Kasumi-1 (cell line): ENCODE measurements at places on chromosomes 7 and 10.
A peak's percentile ranks its signal among the peaks of the same experiment; 100 is the strongest.

GRCh38 chr7:101630591-101630990 is 1.5 kb upstream of the MYL10 start:
- DNase-seq, result peak; percentile 48

DNA sequence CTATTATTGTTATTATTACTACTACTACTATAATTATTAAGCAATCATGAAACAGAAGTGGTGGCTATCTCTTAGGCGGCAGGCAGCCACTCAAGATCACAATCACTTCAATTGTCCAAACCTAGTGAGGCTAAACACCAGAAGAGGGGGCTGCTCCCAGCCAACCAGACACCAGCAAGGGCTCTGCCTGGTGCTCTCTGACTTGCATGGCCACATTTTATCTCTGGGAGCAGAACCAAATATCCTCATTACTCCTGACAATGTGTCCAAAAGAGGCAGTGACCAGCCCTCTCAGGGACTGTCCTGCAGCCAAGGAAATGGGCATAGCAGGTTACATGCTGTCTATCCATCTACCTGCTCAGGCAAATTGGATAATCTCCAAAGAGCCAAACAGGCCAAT is 187.4 kb upstream of the PDE1C start:
- DNase-seq, result no peak

GRCh38 chr10:74910241-74910975 is 84.0 kb downstream of the KAT6B start:
- DNase-seq, result no peak

DNA sequence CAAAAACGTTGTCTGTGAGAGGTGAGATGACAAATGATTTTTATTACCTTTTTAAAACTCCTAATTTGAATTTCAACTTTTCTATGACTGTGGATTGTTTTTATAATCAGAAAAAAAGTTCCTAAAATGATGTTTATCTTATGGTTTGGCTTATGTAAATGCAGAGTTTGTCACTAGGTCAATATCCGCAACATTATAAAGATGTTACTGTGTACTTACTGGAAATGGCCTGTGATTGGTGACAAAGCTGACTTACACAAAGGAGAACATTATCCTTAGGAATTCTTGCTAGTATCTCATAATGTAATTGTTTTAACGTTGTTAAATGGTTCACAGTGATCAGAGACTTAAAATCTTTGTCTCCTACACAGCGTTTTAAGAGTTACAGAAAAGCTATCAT is 79.0 kb downstream of the SDK1 start:
- DNase-seq, result no peak

DNA sequence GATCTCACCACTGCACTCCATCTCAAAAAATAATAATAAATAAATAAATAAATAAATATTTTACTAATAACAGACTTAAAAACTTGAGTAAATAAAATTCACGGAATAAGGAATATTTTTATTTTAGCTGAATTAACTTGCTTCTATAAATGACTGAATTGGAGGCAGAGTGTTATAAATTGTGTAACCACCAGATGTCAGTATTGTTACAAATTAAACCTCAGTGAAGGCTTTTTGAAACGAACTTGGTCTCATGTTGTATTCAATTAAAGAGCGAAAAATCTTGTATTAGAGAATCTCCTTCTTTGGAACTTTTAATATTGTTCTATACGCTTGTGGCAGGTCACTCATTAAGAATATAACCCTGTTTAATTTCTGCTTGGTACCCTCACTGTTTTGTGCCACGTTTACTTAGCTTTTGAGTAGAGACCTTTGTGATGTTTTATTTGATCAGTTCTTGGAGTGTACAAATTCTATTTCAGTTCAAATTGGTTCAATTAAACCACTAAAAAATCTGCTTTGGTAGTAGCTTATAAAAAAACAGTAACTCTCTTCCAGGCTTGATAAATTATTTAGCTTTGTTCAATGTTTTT is 45.6 kb upstream of the SCIN start:
- peak; percentile 53 for DNase-seq

DNA sequence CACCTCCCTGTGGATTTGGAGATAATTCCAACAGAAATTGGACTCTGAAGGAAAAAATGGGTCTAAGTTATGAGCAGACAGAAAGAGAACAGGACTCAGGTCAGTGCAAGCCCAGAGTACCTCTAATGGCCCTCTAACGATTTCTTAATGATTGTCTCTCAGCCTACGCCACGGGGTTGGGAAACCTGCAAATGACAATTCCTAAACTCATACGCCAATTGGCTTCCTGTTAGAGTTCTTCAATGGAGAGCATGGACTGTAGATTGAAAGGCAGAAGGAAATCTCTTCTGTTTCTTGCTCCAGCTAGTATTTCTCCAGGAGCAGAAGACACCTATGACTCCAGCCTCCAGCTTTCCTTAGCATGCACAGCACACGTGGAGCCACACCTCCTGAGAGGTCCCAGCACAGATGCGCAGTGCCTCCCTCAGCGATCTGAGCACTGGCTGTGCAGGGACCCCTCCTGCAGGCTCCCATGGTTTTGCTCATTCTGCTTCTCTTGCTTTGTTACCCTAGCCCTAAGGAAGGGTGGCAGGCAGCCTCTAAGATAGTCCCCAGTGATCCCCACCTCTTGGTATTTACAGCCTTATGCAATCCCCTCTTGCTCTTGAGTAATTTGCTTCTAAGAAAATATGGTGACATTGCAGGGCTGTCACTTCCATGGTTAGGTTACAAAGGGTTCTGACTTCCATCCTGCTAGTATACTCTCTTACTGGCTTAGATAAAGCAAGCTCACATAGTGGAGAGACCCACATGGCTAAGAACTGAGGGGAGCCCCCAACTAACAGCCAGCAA is 30.1 kb downstream of the DENND11 start:
- DNase-seq, result no peak

DNA sequence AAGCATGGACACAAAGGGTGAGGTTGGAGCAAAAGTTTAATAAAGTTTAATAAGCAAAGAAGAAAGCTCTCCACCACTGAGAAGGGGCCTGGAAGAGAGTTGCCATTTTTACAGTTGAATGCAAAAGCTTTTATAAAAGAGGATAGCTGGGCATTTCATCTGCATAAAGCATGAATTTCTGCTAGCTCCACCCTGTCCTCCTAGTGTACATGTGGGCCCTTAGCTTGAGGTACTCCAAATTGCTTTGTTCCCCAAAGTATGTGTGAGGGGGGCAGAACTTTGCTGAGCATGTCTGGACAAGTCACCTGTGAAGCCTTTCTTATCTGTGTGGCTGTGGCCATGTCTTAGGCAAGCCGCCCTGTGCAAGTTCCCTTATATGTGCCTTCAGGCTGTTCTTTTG is 22.6 kb upstream of the CROT start:
- DNase-seq, result no peak

GRCh38 chr7:105831824-105832535 is 44.4 kb downstream of the ATXN7L1 start:
- no peak for DNase-seq

DNA sequence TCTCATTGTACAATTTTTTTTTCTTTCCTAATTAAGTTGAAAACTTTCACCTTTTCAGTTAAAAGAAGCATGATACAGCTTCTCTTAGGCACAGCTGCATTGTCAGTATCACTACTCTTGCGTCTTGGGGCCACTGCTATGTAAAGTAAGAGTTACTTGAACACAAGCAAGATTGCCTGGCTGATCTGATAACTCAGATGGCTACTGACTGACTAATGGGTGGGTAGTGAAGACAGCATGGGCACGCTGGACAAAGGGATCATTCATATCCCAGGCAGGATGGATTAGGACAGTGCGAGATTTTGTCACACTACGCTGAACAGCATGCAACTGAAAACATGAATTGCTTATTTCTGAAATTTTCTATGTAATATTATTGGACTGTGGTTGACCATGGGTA is 11.6 kb upstream of the ADAMTS14 start:
- no peak for DNase-seq

- no peak for DNase-seq
Observed at GRCh38 chr7:143979998-143980397, 20.1 kb upstream of the OR6B1 start.

DNA sequence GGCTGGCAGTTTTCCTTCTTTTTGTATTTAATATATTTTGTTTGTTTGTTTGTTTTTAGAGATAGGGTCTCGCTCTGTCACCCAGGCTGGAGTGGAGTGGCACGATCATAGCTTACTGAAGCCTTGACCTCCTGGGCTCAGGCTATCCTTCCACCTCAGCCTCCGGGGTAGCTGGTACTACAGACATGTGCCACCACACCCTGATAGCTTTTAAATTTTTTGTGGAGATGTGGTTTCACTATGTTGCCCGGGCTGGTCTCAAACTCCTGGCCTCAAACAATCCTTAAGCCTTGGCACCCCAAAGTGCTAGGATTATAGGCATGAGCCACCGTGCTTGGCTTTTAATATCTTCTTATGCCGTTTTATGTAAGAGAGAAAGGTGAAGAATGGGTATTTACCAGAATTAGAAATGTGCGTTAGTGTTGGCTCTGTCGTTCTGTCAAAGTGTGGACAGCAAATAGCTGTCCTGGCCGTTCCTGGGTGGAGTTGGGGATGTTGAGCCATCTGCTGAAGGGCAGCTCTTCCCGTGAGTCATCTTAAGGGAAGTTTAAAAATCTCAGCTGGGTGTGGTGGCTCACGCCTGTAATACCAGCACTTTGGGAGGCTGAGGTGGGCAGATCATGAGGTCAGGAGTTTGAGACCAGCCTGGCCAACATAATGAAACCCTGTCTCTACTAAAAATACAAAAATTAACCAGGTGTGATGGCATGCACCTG is 14.8 kb downstream of the OGDH start:
- no peak for DNase-seq

DNA sequence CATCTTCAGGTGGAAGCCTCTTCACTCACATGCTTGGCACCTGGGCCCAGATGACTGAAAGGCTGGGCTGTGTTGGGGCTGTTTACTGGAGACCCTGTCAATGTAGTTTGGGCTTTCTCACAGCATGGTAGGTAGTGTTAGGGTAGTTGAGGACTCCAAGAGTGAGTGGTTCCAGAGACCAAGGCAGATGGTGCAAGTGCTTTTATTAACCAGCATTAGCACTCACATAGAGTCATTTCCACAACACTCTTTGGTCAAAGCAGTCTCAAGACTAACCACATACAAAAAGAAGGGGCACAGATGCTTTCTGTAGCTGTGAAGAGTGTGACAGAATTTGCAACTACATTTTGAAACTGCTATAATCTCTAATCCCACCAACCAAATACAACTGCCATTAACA is 135.0 kb downstream of the RTKN2 start:
- DNase-seq, result no peak

GRCh38 chr7:17502213-17503060 is 204.0 kb downstream of the AHR start:
- DNase-seq, result no peak

DNA sequence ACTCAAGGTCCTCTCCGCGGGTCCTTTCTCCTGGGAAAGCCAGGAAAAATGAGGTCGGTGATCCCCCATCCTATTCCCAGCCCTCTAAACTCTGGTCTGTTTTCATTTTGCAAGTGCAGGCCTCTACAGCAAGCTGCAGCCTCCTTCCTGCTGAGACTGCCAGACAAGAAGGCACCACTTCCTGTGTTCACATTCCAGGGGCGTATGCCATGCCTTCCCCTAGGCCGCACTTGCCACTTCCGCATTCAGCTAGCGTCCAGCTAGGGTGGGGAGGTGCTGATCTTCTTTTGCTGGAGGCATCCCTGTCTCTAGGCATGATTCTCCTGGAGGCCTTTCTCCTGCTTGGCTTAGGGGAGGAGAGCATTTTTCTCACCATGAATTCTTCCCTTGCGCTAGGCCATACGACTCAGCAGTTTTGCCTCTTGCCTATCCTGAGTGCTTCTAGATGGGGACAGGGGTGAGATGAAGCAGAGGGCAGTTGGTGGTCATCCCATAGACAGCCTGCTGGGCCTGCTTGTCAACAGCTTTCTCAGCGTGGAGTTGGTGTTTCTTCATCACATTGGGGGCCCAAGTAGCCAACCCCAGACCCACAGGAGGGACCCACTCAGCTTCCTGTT is 328.9 kb downstream of the RPS24 start:
- DNase-seq, result peak; percentile 98

DNA sequence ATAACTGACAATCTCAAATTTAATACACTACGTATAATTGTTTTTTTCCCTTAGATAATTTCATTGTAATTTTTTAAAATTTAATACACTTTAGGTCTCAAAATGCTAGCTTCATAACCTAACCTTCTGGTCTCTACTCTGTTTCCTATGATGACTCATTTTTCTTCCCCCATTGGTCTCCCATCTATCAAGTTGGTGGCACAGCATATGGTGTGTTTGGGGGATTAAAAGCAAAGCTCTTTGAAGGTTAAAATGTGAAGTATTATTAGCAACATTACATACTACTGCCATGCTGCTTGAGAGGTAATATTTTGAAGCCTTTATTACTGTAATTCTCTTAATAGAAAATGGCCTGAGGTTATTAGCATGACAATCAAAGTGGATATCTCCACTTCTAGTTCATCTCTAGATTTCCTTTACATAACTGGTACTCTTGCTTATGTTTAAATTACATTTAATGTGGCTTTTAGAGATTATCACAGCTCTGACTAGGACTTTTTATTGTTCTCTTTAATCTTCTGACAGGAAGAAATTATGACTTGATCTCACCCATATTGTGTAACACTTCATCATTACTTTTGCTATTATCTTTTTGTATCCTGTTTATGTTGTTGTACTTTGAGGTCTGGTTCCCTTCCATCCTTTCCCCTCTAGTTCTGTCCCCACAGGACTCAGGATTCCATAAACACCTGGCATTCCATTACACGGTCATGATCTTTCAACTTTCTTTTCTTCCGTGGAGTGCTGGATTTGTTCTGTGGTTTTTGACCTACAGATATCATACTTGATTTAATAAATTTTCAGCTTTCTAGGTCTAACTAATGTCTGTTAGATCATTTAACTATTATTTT is 185.1 kb downstream of the SEMA3D start:
- no peak for DNase-seq

DNA sequence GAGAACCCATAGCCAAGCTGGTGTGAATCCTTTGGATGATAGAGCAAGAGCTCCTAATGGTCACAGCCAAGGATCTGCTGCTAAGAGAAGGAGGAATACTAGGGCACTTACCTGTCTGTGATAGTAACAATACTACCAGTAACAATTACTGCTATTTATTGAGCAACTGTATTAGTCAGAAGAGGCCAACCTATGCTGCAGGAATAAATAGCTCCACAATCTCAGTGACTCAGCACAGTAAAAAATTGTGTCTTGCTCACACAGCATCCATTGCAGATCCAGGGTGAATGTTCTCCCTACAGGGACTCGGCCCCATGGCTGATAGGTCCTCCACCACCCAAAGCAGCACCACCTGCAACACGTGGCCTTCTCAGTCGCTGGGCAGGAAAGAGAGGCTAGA is 257.6 kb upstream of the ZMIZ1 start:
- no peak for DNase-seq

DNA sequence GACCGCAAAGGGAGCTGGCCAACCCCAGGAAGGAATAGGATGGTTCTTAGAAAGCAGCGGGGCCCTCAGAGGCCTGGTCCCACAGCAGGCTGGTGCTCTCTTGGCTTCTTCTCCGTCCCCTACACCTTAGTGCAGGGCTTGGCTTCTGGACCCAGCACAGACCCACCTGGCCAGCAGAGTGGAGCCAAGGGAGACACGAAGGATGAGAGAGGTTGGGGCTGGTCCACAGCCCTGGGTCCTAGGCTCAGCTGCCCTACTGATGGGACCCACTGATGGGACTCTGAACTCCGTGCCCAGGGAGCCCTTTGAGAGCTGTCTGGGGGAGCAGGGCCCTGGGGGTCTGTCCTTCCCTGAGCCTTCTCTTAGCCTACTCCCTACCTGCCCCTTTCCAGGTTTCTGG is 6.2 kb upstream of the TLX1 start:
- no peak for DNase-seq

- no peak for DNase-seq
Observed at GRCh38 chr10:70323138-70323696, 39.4 kb upstream of the NPFFR1 start.

- no peak for DNase-seq
Observed at GRCh38 chr10:46264737-46265368, 21.9 kb upstream of the ANTXRL start.

GRCh38 chr7:1535701-1536454 is 5.4 kb downstream of the MAFK start:
- no peak for DNase-seq
